ENCODE measurements at places on chromosomes 2 and 18. TPM values are rescaled to one million over a fixed set of nuclear protein-coding genes. Genes with fewer than 3 reads are reported as not detected.

GRCh38 chr2:88069117-88069516, 1.5 kb downstream of the SMYD1 start:
- no peak for DNase-seq

The LCLAT1 gene
- 20.9 TPM for polyA plus RNA-seq

The UGP2 gene
- polyA plus RNA-seq = 95.7 TPM

The SCN9A gene
- polyA plus RNA-seq = 2.9 TPM

- no peak for DNase-seq
Measured at GRCh38 chr2:27806311-27807059, 35.0 kb downstream of the MRPL33 start.

DNA sequence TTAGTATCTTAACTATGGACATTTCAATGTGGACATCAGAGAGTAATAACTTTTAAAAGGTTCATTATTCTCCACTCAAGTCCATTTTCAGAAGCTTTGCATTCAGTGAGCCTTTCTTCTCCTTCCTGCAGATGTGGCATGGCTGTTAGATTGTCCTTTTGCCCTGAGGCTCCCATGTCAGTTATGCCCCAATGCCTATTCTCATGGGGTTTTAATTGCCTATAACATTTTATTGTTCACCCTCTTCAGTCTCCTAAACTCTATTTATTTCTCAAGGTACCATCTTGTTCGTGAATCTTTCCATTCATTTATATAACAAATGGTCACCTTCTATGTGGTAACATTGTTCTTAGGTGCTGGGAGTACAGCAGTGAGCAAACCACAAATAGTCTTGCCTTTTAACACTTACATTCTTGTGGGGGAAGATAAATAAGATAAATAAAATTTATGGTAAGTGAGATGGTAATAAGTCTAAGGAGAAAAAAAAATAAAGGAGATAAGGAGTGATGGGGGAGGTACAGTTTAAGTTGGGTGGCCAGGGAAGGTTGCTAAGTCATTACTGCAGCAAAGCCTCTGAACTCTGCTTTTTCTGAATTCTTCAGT, 277.9 kb upstream of the SIX3 start:
- no peak for DNase-seq

DNA sequence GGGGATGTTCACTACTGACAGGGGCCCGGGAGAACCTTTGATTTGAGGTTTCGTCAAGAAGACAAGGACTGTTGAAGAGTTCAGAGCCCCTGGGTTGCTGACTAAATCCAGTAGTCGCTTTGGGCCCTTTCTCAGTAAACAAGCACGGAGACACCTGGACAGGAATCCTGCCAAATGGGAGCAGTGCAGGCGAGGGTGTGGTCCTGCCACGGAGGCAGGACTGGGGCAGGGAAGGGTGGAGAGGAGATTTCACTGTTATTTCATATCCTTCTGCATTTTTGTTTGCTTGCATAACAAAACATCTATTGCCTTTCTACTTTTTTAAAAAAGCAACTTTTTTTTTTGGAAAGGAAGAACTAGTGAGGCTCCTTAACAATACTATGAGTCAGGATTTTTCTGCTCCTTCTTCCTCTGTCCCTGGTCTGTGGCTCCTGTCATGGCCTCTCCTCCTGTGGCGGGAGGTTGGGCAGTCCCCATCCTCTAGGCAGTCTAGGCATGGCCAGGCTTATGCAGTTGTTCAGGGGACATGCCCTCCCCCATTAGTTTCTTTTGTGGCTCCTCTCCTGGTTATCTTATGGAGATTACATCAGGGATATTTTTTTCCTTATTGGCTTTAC, 57.7 kb downstream of the ARHGEF4 start:
- no peak for DNase-seq

DNA sequence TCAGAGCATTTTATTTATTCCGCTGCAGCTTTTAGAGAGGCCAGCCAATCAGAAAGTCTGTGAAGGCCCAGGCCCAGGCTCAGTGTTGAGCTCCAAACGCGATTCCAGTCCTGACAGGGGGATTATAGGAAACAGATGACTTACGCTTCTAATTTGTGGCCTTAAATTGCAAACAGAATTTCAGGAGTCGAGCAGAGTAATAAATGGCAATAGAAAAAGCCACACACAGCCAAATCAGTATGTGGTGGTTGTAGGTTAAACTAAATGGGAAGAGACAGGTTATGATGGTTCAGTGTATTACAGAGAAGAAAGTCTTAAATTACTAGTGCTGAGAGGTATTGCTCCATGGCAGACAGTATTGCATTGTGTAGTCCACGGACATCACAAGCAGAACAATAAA, 131.0 kb upstream of the ZEB2 start:
- DNase-seq = no peak

All from left renal pelvis (tissue), 4 donors.